ENCODE measurements at places on chromosomes 2 and 18.

GRCh38 chr2:7634409-7634808 lies 717.2 kb downstream of the RNF144A start:
- no peak for DNase-seq

DNA sequence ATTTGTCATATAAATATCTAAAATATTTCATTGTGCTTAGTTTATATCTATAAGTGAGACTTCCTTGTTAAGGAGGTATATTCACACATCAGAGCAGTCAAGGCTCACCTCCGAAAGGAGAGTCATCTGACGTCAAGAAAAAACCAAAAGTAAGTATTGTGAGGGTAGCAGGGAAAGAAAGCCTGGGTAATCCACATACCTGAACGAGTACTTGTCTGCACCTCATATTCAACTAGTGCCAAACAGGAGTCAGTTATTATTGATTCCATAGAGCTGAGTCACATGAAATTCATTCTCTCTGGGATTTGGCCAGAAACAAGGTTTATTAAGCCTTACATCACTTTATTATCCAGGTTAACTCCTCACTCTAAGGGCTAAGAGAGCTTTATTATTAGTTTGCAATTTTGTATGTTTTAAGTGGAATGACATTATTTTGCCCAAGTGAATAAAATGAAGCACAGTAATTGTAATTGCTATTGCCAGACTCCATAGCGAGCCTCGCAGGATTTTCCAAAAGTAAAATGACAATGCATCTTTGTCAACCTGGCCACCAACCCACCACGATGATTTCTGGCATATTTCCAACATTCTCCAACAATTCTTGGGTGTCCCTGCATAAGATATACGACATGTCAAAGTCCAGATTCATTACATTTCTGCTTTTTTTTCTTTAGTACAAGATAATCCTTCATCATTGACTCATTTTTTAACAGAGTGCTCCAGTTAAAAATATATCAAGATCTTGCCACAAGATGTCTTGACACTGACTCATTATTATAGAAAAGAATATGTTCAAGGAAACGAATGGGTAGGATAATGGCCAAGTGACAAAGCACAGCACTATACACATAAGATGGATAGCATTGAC lies 1210.4 kb upstream of the ACVR2A start:
- DNase-seq: no peak

DNA sequence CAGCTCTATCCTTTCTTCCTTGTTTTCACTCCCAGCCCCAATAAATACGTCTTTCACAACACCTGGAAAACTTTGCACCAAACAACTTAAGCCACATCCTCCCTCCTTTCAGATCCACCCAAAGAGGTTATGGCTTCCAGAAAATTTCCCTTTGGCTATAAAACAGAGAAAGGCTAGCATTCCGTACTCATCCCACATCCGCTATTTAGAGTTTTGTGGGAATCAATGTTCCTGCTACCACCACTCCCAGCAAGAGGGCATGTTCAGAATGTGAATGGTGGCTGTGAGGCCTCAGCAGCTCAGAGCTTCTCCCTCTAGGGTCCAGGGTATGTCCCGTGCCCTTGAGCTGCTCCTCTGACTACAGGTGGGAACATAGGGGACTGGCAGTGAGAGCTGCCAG lies 214.6 kb downstream of the NCK2 start:
- no peak for DNase-seq

DNA sequence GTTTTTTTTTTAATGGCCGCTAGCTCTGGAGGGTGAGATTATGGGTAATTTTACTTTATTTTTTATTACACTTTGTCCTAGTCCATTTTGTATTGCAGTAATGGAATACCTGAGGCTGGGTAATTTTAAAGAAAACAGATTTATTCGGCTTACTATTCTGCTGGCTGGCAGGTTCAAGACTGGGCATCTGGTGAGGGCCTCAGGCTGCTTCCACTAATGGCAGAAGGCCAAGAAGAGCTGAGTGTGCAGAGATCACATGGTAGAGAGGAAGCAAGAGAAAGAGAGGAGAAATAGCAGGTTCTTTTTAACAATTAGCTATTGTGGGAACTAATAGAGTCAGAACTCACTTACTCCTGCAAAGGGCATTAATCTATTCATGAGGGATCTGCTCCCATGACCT lies 52.4 kb upstream of the ARHGAP28 start:
- DNase-seq: no peak

DNA sequence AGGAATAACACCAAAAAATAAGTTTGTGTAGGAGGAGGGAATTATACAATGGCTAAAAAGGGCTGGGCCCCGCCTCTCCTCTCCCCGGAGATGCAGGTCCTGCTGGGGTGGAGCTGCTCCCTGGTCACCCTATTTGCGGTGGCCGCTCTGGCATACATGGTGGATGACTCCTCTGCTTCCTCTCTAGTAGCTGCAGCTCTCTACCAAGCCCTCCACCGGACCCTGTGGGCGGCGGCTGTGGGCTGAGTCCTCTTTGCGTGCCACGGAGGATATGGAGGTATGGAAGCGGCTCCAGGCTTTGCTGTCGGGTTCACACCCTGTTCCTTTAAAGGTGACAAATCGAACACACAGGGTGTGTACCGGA lies 77.1 kb upstream of the SEC11C start:
- DNase-seq: no peak

DNA sequence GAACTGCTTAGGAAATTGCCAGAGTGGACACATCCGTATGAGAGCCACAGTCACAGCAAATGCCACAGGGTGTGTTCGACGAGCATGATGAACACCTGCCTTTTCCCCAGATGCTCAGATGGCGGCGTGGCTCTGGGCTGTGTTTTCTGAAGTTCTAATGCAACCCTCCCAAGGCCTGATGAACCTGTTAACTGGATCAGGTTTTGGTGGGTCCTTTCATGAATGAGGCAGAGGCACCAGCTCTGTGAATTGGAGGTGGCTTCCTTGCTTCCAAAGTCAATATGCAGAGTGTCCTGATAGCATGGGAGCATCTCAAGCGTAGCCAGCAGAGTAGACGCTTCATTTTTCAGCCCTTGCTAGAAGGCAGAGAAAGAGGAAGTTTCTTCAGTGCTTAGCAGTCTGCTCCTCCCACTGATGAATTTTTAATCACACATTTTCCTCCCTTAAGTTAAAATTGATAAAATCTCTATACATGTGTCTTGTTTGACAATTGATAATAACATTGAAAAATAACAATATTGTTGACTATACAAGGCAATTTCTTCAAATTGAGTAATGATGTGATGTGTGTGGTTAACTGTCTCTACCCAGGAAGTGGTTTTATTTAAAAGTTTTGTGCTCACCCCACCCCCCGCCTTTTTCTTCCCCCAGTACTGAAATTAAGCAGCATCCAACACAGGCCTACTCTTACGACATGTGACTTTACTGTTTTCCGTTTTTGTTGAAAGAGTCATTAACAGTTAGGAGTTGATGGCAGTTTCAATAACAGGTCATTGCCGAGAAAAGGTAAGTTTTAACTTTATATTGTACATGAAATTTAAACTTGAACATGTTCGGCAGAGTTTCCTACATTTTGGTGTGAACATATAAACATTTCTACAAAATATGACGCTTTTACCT lies at the start of gene ARHGAP15:
ARHGAP15 (plus strand) TSS at position 739 of the 900 bp plus-strand sequence.
- peak; percentile 58 for DNase-seq

- no peak for DNase-seq
Observed at GRCh38 chr2:63614983-63615945, 26.5 kb downstream of the MDH1 start.

GRCh38 chr2:54862742-54863141 lies 139.3 kb downstream of the EML6 start:
- DNase-seq: no peak

GRCh38 chr2:27320958-27321543 lies 1.8 kb downstream of the MPV17 start:
- DNase-seq: no peak

GRCh38 chr2:232959139-232959538 lies 53.9 kb downstream of the NGEF start:
- no peak for DNase-seq

- no peak for DNase-seq
Observed at GRCh38 chr2:29014331-29014730, 33.2 kb downstream of the TOGARAM2 start.

DNA sequence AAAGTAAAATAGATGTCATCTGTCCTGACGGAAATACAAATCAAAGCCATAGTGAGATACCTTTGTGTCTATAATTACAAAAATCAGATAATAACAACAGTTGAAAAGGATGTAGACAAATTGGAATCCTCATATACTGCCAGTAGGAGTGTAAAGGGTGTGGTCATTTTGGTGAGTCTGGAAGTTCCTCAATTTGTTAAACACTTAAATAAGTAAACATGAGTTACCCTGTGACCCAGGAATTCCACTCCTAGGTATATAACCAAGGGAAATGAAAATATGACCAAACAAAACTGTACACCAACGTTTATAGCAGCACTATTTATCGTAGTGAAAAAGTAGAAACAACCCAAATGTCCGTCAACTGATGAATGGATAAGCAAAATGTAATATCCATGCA lies 24.0 kb downstream of the R3HDM1 start:
- no peak for DNase-seq

DNA sequence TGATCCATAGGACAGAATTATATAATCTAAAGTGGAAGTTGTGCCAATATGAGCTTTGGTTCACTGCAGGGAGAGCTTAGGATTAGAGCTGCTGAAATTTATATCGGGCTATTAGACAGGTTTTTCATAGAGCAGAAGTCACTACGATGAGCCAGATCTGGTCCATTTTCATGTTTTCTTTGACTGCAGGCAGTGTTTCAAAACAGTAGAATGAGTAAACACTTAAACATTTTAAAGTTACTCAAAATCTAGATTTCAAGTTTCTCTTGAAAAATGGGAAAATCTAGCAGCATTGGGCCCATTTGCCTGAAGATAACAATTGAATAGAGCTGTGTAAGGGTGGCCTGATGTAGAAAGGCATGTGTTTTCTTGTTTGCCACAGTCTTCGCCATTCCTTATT lies 14.5 kb upstream of the ADAM23 start:
- no peak for DNase-seq

DNA sequence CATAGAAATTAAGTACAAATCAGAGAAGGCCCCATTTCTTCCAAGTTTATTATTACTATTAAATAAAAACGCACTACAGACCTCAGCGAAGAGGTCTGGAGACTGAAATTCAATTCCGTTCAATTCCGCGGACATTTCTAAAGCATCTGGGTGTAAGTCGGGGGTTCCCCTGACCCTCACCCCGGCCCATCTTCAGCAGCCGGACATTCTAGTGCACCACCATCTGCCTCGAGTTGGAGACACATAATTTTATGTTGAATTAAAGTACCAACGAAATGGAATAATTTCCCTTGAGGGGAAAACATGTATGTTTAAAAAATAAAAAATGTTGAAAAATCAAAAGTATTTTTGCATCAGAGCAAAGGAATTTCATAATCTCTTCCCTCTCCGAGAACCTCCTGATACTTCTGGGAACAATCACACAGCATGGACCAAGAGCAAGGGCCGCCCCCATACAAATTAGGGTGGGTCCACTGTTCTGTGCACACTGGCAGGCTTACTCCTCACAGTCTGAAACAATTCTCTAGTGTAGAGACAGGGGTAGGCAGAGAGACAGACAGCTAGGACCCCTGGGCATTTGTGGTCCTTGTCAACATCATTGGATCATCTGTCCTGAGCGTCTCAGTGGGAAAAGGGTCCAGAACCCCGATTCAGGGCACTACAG lies 29.3 kb downstream of the MBP start:
- DNase-seq: no peak

- DNase-seq: no peak
Observed at GRCh38 chr2:190412966-190413365, 4.8 kb downstream of the MFSD6 start.

DNA sequence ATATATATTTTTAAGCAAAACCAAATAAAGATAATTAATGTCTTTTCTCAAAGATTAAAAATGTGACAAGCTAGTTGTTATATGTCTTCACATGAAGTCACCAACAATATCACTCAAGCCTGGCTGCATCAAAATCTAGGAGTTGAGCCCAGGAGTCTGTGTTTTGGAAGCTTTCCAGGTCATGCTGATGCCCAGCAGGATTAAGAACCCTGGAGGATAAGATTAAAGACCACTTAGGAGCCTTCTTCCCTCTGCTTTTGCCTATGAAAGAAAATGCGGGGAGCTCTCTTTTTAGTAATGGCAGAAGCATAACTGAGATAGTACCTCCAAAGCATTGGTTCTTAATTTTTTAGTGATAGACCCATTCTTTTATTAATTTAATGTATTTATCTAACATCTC lies 157.4 kb downstream of the ASXL3 start:
- no peak for DNase-seq

DNA sequence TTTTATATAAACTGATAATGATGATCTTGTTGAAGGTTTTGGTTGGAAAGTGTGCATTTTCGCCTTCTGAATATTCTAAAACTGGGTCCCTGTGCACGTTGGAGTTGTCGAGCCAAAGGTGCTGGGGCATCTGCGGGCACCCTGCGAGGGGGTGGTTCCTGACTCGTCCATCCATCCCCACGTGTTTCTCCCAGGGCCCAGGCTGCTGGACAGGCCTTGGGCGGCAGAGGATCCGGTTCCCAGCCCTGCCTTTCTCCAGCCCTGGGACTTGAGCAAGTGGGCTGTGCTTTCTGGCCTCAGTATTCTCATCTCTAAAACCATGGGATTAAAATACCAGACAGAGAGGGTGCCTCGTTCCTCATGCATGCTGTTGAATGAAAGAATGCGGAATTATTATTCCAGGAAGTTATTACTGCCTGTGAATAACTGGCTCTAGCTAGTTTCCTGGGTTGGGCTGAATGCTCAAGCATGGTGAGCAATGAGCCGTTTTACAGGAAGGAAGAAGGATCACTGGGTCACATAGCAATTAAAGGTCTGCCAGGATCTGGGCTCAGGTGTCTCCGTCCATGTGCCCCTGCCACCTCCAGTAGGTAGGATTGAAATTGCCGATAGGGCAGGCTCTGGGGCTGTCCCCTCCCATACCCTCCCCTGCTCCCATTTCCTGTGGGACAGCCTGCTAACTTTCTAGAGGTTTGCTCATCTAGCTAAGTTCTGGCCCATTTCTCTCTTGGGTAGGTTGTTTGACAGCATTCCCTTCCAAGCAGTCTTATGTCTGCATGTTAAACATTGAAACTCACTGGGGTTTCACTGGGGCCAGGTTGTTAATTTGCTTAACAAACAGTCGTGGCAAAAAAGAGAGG lies 77.2 kb upstream of the HS6ST1 start:
- no peak for DNase-seq

DNA sequence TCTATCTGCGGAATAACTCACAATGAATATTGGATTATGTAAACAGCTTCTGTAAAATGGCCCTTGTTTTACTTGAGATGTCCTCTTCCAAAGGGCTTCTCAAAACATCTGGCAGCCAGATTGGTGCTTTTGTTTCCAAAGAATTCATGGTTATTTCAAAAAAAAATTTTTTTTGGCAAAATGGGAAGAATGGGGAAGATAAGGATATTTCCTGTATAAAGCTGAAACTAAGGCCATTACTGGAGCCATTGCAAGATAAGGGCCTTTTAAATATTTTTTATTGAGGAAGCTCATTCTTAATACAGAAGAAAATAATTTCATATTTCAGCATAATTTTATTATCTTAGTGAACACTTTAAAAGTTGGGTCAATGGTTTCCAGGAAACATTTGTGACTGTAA lies 259.1 kb downstream of the GALNT13 start:
- no peak for DNase-seq

DNA sequence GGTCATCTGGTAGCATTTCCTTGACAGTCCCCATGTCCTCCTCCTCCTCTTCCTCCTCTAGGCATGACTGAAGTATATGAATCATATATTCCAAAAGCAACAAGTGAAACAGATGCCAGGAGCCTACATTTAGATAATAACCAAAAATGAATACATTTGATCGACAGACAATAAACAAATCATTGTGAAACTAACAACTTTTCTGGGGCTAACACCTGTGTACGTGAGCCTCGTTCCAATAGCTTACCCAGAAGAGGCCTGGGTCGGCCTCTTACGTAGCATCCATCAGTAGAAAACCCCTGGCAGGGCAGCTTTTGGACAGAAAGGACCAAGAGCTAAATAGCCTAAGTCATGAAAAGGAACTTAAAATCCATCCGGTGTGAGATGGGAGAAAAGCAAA lies 15.3 kb upstream of the CREG2 start:
- no peak for DNase-seq

Data from stimulated activated CD4-positive, alpha-beta T cell treated with anti-CD3 and anti-CD28 coated beads, Interleukin-1b, Interleukin-23, amount 100 ng/mL, for 24 hours (primary cell).